ENCODE measurements at places on chromosomes 16 and 17. TPM values are rescaled to one million over a fixed set of nuclear protein-coding genes. Genes with fewer than 3 reads are reported as not detected.
A peak's percentile ranks its signal among the peaks of the same experiment; 100 is the strongest.

The KRTAP1-5 gene
- total RNA-seq: not detected

DNA sequence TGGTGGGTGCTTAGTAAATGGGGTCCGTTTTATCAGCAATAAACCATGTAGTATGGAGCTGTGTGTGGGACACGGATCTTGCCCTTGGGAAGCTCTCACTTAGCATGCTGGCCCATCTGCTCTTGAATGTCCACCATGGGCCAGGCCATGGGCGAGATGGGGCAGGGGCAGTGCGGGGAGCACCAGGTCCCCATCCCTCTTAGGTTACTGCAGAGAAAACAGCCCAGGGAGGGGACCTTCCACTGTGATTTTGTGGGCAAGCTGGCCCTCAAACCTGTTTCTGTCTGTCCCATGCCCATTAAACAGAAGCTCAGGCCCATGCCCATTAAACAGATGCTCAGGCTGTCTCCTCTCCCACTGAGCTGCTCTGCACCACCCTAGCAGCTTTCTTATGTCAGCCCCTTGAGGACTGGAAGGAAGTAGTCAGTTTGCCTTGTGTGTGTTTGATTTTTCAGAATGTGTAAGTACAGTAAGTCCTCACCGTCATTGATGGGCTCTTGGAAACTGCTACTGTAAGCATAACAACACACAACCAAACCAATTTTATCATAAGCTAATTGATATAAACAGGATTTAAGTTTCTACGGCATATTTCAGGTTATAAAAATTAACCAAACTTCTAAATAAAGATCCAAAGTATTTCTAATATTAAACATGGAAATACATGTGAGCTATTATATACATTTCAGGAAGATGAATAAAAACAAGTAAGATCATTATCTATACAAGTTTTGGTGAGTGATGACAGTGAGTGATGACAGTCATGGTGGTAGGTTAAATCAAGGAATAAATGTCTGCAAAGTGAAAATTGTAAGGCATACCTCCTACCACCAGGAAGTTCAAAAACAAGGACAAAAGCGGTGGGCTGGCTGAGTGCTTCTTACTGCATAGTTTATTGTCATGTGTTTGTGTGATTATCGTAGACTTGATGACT lies 11.5 kb downstream of the MPRIP start:
- no peak for DNase-seq

DNA sequence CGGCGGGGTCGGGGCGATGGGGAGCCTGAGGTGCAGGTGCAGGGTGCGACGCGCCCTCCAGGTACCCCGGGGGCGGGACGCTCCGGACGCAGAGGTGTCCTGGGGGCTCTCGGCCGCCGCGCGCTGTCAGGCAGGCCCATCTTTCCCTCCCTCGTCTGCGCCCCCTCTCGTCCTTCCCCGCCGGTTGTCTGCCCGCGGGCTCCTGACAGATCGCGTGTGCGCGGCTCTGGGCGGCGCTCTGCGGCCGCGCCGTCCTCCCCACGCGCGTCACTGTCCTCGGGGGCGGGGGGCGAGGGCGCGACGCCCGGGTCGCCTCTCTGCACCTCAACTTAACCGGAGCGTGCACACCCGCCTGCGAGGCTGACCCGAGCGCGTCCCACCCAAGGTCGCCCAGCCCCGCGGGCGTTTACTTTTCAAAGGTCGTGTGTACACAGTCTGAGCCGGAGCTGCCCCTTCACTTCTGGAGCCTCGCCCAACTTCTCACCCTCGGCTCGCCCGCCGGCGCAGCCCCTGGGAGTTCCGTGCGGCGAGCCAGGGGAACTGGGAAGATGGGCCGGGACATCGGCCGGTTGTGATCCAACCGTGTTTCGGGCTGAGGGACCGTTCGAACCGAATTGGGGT lies 512 bp downstream of the AKAP1 start:
- DNase-seq: peak; percentile 38

DNA sequence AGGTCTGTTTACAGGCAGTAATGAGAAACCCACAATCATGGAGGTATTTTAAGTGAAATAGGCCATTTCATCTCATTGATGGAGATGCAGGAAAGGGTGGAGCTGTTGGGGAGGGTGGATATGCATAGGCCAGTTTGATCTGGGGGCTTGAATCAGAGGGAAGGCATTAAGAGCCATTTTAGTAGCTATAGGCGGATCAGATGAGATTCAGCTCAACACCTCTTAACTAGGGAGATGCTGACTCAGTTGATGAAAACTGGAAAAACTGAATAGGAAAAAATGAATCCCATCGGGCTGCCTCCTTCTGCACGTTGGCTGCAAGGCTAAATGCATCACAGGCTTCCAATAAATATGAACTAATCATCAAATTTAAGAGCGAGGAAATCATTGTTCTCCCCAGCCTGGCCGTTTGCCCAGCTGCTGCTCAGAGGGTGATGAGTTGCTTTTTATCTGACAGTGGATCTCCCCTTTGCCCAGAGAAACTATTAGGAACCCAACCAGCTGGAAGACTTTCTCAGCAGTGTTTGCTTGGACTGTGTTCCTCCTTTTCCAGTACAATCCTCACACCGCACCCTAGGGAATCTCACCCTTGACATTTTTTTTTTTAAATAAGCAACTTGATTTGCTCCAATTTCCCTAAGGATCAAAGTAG lies 149.6 kb downstream of the SOX9 start:
- DNase-seq: no peak

GRCh38 chr17:26818736-26819135 lies 475.2 kb upstream of the WSB1 start:
- DNase-seq: no peak

Data from HT1080 (cell line).